ENCODE measurements at places on chromosomes 16 and 17. TPM values are rescaled to one million over a fixed set of nuclear protein-coding genes. Genes with fewer than 3 reads are reported as not detected.

Gene TEKT1
- polyA plus RNA-seq, result 0.70 TPM

DNA sequence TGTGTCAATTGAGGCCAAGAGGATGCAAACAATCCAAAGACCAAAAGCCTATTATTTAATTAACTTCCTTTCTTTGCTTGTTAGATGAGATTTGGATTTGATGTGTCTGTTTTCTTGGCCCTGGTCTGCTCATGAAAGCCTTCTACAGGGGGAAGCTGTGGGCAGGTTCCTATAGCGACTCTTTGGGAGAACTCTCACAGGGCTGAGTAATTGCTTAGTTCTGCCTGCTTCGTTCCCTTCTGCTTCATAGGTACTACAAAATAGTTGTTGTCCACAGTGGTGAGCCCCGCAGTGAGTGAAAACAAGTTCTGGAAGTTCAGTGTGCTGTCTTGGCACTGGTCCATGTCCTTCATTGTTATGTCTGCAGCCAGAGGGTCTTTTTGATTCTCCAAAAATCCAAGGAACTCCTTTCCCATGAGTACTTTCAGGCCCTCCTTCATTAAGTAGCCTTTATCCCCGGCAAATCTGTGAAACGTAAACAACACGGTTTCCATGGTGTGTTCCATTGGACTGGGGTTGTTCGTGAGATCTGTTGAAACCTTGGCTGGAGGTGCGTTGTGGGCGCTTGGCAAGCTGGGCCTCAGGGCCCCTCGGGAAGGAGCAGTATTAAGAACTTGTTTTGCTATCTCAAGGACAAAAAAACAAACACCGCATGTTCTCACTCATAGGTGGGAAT, 30.0 kb upstream of the ANKRD40CL start:
- no peak for DNase-seq

- DNase-seq, result no peak
Measured at GRCh38 chr16:3706253-3707012, 10.9 kb downstream of the TRAP1 start.

- no peak for DNase-seq
Measured at GRCh38 chr16:85346404-85347212, 234.3 kb upstream of the CIBAR2 start.

Gene MARVELD3
- polyA plus RNA-seq, result 21.2 TPM

DNA sequence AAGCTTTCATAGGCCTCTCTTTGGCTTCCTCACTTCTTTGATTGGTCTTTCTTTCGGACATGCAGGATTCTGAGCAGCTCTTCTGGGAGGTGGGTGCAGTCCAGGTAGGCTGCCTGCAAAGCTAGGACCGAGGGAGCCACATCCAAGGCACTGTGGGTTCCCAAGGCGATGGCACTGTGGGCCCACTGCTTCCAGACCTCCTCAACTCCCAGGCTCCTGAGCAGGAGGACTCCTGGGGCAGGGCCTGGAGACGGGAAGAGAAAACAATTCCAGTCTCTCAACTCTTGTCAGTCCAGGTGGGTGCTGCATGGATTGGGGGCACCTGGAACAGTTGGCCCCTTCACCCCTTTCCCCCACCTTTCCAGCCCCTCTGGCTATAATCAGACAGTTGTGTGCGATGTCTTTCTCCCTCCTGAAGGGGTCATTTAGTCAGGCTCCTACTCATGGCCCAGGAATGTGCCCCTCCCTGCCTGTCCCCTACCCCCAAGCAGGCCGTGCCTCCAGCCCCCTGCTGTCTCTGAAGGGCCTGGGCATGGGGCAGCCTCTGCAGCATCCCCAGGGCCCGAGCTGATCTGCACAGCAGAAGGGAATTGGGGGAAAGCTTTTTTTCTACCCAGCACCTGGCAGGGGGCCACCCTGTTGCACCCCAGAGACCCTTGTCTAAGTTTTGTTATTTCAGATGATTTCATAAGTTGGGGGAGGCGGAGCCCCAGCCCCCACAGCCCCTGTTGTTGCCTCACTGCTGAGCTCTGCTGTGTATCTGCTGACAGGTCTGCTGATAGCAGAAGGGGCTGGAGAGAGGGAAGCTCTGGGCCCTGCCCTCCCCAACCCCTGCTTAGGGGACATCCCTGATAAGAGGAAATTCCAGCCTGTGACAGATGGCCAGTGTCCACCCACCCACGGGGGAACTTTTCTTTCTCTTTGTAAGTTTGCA, 330.3 kb downstream of the SEC14L1 start:
- DNase-seq, result no peak

DNA sequence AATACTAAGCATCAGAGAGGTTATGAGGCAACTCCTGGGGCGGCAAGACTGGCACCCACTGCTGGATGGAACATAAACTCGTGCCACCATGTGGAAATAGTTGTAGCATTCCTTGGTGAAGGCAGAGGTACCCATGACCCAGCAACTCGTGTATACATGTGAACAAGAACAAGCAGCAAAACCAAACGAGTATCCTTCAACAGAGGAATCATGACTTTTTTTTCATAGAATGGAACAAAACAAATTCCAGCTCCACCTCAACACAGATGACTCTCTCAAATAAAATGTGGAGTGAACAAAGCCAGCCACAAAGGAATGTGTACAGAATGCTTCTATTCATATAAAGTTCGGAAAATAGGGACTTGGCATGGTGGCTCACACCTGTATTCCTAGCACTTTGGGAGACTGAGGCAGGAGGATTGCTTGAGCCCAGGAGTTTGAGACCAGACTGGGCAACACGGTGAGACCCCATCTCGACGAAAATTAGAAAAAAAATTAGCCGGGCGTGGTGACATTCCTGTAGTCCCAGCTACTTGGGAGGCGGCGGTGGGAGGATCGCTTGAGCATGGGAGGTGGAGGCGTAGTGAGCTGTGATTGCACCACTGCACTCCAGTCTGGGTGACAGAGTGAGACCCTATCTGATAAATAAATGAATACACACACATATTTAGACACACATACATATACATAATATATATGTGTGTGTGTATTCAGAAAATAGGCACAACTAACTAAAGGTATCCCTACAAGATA, 35.3 kb downstream of the B9D1 start:
- DNase-seq, result no peak

GRCh38 chr17:7463372-7463846, 16.0 kb downstream of the ZBTB4 start:
- no peak for DNase-seq

DNA sequence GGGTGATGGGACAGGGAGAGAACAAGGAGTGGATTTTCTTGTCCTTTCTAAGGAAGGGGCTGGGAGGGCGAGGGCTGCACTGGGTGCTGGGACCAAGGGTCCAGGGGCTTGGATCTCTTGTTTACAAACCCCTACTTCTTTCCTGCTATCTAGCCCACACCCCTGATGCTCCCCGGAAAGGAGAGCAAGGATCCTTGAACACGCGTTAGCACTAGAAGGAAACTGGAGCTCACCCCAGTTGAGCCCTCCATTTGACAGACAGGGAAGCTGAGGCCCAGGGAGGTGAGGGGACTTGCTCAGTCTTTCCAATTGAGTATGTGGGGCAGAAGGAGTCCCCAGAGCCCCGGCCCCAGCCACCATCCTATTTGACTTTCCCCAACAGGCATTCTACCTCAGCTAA, 4.6 kb upstream of the ITGAE start:
- DNase-seq, result no peak

Gene SLC12A3
- polyA plus RNA-seq, result 49.8 TPM

DNA sequence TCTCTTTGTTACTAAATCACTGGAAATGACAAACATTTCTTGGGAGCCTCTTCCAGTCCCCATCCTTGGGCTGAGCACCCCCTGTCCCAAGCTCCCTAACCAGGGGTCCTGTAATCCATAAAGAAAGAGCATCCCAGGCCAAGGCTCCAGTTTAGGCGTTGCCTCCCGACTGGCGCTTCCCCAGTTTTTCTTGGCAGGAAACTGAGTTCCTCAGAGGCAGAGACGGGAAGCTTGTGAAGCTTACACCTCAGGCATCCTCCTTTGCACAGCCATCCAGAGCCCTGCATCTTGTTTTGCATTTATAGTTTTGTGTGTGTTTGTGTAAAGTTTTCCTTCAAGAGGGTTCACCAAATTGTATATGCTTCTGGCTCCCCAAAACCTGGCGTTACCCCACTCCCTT, 7.1 kb downstream of the COPZ2 start:
- DNase-seq, result no peak
